ENCODE measurements at places on chromosomes 3 and 15.
A peak's percentile ranks its signal among the peaks of the same experiment; 100 is the strongest.

DNA sequence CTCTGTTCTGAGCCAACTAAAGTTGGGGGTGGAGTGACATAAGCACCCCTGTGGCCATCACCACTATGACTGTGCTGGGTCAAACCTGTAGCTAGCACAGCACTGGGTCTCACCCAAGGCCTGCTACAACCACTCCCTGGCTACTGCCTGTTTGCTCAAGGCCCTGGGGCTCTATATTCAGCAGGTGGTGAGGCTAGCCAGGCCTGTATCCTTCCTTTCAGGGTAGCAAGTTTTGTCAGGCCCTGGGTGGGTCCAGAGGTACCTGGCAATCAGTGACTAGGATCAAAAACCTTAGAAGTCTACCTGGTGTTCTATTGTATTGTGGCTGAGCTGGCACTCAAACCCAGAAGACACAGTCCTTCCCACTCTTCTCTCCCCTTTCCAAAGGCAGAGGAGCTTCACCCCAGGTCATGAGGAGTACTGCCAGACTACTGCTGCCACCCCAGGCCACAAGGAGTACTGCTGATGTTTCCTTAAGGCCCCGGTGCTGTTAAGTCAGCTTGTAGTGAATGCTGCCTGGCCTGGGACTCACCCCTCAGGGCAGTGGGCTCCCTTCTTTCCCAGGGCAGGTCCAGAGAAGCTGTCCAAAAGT is 170.8 kb downstream of the IGSF11 start:
- no peak for DNase-seq

GRCh38 chr3:126472277-126473006 is 3.2 kb downstream of the ZXDC start:
- DNase-seq, result peak; percentile 68

DNA sequence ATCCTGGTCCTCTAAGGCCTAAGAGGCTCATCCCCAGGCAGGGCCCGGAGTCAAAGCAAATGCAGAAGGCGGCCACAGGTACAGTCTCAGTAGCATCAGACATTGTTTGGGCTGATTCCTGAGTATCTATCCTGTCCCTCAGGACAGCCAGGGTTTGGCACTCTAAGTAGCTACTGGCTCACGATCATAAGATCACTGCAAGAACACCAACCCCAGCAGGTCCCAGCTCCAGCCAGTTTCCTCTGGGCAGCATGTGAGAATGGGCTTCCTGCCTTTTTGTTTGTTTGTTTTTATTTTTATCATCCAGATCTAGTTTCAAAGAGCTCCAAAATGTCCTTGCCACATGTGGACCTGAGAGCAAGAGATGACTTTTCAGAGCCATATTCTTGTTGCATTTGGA is 32.7 kb downstream of the LRRFIP2 start:
- DNase-seq, result no peak

- DNase-seq, result no peak
Observed at GRCh38 chr3:143362115-143362991, 242.8 kb downstream of the CHST2 start.

DNA sequence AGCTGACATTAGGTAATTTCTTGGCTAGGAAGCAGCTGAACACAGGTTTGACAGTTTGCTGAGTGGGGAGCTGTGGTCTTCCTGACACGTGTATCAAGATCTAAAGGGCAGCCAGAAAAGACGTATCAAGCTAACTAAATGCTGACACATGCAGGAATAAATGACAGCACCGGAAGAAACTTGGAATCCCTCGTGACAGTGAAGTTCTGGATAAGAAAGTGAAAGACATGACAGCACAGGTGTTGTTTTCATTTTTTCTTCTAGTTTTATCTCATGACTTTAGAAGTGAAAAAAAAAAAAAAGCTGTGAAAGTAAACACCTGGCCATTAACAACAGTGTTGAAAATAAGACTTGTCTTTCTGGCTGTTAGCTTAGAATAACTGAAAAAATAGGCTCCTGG is 48.7 kb downstream of the FGF7 start:
- DNase-seq, result no peak
